ENCODE measurements at places on chromosomes 1 and 21. TPM values are rescaled to one million over a fixed set of nuclear protein-coding genes. Genes with fewer than 3 reads are reported as not detected.

GRCh38 chr1:211420845-211421454 lies 71.0 kb downstream of the RD3 start:
- H3K4me1 ChIP-seq, result no peaks in the 10 kb centered on the region
- H3K27me3 ChIP-seq, result no peaks in the 10 kb centered on the region
- no peak overlapping the region for H3K27ac ChIP-seq
- no peak overlapping the region for H3K4me3 ChIP-seq
- no peaks in the 10 kb centered on the region for H3K36me3 ChIP-seq

Gene PPIAL4G
- total RNA-seq, result 0.44 TPM

DNA sequence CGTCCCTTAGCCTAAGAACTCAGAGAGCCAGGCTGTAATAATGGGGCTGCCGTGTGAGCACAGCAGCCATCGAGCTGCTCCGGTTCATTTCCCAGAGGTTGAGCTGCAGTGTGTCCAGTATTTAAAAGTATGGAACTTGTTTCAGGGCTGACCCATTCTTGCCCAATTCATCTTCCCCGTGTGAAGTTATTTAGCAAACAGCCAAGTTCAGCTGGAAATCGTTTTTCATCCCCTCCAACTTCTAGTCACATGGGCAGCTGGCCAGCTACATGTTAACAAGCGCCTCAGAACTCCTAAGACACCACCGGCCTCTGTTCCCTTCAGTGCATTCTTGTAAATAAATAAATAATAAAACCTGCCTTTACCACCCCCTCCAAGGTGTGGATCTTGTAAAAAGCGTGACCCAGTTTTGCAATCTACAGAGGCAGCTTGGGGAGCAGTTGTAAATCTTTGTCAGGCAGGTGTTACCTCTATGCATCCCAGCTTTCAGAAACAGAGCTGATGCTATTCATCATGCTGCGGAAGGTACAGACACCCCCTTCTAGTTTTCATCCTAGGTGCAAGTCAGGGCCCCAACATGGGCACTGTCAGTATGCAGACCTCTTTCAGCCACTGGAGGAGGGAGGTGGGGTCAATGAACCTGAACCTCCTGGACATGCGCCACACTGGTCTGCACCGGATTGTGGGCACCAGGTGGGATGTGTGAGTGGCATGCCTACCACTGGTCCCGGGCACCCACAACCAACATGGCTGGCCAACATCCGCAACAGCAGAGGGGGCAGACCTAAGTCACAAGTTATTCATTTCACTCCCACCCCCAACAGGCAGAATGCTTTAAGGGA lies 18.7 kb upstream of the KNCN start:
- DNase-seq, result no peak
- no peak overlapping the region for H3K4me3 ChIP-seq
- no peaks in the 10 kb centered on the region for H3K4me1 ChIP-seq
- H3K27me3 ChIP-seq, result no peaks in the 10 kb centered on the region
- H3K27ac ChIP-seq, result no peak overlapping the region

DNA sequence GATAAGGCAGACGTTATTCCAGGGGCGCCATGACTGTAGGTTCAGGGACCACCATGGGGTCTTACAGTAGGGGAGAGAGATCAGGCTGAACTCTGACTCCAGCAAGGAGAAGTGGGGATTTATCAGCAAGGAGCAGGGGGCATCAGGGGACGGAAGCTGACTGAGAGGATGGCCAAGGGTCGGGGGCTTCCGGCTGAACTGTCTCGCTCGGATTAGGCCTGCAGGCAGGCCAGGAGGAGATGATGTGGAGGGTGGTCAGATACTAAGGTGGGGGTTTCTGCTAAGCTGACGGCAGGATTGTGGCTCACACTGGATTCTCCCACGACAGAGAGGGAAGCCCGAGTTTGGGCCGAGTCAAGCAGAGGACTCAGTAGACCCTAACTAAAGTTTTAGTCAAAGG lies 186.9 kb upstream of the VAMP3 start:
- DNase-seq, result peak; percentile 26
- no peaks in the 10 kb centered on the region for H3K4me1 ChIP-seq
- no peak overlapping the region for H3K27ac ChIP-seq
- H3K27me3 ChIP-seq, result no peaks in the 10 kb centered on the region
- no peak overlapping the region for H3K4me3 ChIP-seq
- no peaks in the 10 kb centered on the region for H3K36me3 ChIP-seq

DNA sequence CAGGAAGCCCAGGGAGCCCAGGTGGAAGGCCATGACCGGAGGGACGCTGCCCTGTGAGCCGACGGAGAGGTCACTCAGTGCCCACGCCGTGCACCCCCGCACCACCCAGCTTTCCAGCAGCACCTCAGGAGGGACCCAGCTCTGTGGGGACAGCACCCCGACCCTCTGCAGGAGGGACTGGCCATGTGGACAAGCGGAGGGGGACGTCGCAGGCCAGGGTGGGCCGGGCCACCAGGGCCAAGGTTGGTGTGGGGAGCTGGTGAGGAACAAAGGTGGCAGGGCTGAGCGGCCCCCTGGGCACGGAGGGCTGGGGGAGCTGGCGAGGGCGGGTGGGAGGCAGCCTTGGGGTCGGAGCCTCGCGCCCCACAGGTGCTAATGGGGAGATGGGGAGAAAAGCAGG lies 22.8 kb downstream of the NADK start:
- no peak overlapping the region for H3K4me3 ChIP-seq
- H3K27ac ChIP-seq, result no peak overlapping the region
- H3K36me3 ChIP-seq, result peaks cover 12% of the 10 kb centered on the region
- no peak for DNase-seq

GRCh38 chr1:56574794-56575193 lies 4.6 kb downstream of the PLPP3 start:
- no peaks in the 10 kb centered on the region for H3K4me1 ChIP-seq
- H3K4me3 ChIP-seq, result no peak overlapping the region
- no peak for DNase-seq
- H3K27me3 ChIP-seq, result peaks cover 5% of the 10 kb centered on the region

DNA sequence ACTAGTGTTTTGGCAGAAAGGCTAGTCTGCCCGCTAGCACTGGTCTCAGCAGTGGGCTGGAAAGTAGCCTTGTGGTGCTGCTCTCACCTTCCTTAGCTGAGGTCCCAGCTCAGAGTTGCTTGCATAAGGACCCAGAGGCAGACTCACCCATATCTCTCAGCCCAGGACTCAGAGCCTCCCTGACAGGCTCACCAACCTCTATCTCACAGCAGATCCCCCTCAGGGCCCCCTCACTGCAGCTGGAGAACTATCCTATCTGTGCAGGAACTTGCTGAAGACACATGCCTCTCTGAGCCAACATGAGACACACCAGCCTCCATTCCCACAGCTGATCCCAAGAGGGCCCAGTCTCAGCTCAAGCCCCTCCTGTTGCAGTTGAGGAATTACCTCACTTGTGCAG lies 82.6 kb downstream of the IARS2 start:
- H3K4me3 ChIP-seq, result no peak overlapping the region
- H3K36me3 ChIP-seq, result peaks cover 12% of the 10 kb centered on the region
- no peak for DNase-seq
- H3K27me3 ChIP-seq, result no peaks in the 10 kb centered on the region
- no peak overlapping the region for H3K27ac ChIP-seq

Measured in CD8-positive, alpha-beta memory T cell (primary cell).